ENCODE measurements at places on chromosomes 2 and 18.
A peak's percentile ranks its signal among the peaks of the same experiment; 100 is the strongest.

DNA sequence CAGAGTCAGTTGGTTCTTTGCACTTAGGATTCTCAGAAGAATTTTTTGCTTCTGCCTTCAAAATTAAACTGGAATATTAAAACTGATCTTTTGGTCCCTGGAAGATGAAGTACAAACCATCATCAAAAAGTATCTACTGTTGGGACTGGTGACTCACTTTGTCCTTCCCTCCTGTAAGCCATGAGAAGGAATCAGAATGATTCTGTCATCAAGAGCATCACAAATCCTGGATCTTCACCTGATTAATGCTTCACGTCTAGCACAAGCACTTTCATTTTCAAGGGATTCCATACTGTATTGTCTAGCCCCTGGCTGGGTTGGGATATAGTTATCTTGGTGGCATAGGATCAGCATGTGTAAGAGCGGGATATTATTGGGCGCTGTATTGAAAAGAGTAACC lies 69.3 kb upstream of the CYP1B1 start:
- DNase-seq, result no peak

DNA sequence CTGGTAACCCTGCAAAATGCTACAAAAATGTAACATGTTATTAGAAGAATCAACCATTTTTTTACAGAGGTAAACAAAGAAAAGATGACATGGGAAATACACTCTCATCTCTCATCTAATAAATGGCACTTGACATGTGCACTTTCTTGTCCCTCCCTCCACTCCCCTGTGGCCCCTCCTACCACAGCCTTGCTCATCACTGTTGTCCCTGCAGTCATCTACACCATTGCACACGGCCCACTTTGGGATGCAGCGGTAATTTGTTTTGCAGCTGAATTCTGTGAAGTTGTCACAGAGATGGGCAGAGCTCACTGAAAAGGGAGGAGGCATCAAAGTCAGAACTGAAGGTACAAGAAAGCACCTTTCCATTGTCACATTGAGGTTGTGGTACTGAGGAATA lies 103.6 kb downstream of the DHRS9 start:
- DNase-seq, result no peak

GRCh38 chr2:172978063-172978383 lies 97.6 kb upstream of the MAP3K20 start:
- DNase-seq, result no peak

GRCh38 chr2:71003396-71003795 lies 8.7 kb upstream of the TEX261 start:
- DNase-seq, result no peak

DNA sequence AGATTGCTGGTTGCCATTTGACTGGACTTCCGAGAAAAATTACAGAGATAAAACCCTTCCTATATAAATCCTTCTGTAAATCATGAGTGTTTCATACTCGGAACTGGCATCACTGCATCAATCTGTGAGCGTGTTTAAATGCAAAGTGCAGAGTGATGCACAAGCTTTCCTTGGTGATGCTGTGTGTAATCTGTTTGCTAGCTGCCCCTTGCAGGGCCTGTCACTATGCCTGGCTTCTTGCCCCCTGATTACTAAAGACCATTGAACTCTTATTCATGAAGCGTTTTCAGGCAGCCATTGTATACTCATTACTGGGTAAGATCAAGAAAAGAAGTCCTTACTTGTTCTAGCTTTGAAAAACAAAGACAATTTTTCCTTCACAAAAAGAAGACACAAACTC lies 266.9 kb upstream of the FANCL start:
- no peak for DNase-seq

DNA sequence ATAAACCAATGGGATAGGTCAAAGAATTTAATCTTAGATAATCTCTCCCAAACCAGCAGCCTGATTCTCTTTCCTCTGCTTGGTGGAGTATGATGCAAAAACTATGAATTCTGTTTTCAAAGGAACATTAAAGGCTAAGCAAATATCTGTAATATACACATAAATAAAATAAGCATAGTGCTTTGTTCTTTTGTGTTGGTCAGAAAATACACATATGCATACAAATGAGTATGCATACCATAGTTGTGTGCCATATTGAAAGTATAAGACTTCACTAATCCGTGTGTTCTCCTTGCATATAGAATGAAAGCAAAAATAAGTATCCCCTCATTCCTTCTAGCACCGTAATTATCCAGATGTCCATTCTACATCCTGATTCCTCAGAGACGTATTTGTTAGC lies 1949.7 kb upstream of the CELF4 start:
- DNase-seq, result no peak

GRCh38 chr2:71045865-71046548 lies 22.4 kb upstream of the NAGK start:
- no peak for DNase-seq

- no peak for DNase-seq
Observed at GRCh38 chr2:232893834-232894233, 23.8 kb downstream of the SNORC start.

GRCh38 chr2:27798486-27798885 lies 27.0 kb downstream of the MRPL33 start:
- DNase-seq, result no peak

DNA sequence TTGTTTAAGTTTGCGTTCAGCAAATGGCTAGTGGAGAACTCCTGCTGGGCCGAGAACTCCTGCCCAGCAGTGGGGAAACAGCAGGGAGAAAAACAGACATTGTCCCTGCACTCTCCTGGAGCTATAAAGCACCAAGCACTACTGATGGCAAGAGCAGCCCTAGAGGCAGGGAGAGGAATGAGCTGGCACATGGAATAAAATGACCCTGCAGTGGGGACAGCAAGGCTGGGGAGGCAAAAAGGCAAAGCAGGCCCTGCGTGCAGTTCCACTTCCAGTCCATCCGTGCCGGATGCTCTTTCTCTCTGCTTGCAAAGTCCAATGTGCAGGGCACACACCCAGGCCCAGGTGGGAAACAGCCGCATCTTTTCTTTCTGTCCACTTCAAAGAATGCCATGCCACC lies 415.5 kb downstream of the LRATD1 start:
- DNase-seq, result no peak

DNA sequence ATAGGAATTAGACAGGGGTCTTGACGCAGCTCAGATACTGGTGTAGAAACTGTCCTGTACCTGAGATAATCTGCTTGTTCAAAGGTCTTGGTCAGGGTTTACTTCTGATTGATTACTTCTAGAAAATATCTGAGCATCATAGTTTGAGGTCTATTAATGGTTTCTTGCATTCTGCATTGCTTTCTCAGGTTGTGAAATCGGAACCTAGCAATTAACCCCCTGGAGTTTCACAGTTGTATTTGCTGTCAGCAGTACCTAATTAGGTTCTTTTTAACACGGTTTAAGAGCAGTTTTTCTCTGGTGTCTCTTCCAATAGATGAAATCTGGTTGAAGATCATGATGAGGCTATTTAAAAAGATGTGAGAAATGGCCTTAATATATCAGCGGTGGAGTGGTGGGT lies 428.6 kb upstream of the SYT4 start:
- no peak for DNase-seq

- peak; percentile 6 for DNase-seq
Observed at GRCh38 chr2:53969968-53970723, 647 bp downstream of the PSME4 start.

GRCh38 chr2:212385241-212385640 lies 153.4 kb downstream of the ERBB4 start:
- DNase-seq, result no peak

- DNase-seq, result no peak
Observed at GRCh38 chr18:76955524-76956170, 133.3 kb downstream of the ZNF236 start.

DNA sequence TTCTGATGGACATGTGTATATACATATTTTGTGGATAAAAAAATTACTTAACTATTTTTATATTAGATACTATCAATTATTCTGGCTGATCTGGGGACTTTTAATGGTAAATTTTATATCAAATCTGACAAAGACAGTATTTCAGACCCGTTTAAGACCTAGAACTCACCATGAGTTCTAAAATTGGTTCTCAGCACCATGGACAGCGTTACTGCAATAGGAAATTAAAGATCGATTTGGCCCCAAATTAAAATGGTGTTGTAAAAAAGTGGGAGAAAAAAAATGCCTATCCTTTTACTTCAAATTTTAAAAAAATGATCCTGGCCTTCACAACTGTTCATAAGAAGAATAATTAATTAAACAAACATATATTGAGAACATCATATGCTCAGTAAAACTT lies 919 bp upstream of the SCN2A start:
- no peak for DNase-seq

- DNase-seq, result no peak
Observed at GRCh38 chr2:79200762-79201161, 41.2 kb upstream of the REG3A start.

GRCh38 chr18:32956591-32957315 lies 183.9 kb upstream of the KLHL14 start:
- no peak for DNase-seq

- DNase-seq, result no peak
Observed at GRCh38 chr2:37934591-37935513, 9.8 kb downstream of the RMDN2 start.

DNA sequence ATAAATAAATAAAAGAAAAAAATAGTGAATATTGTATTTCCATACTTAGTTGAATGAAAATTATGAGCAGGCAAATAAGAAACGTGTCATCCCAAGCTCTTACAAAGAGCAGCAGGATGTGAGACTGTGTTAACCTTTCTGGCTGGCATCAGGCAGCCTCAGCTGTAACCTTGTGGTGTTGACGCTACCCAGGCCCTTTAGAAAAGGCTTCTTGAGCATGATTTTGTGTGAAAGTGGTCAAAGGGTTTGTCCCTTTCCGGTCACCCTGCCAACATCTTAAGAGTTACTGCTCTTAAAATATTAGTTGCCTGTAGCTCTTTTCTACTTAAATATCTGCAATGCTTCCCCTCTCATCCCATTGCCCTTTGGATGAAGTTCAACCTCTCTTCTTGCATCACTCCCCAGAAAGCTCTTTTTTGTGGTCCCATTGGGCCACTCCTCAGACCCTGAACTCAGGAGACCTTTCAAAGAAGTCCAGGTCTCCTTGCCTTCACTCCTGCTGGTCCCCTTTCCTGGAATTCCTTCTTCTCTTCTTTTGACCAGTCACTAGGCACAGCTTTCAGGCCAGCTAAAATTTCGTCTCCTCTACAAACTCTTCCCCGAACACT lies 35.0 kb downstream of the RHOB start:
- DNase-seq, result no peak

GRCh38 chr2:164784376-164784775 lies 57.2 kb downstream of the COBLL1 start:
- DNase-seq, result no peak

Data from DMS 273 treated with DMSO at 0.1 percent for 48 hours (cell line).